Stimulated activated CD4-positive, alpha-beta T cell treated with anti-CD3 and anti-CD28 coated beads, Interleukin-15, amount 100 ng/mL, for 48 hours (primary cell): ENCODE measurements at places on chromosomes 2 and 18.

DNA sequence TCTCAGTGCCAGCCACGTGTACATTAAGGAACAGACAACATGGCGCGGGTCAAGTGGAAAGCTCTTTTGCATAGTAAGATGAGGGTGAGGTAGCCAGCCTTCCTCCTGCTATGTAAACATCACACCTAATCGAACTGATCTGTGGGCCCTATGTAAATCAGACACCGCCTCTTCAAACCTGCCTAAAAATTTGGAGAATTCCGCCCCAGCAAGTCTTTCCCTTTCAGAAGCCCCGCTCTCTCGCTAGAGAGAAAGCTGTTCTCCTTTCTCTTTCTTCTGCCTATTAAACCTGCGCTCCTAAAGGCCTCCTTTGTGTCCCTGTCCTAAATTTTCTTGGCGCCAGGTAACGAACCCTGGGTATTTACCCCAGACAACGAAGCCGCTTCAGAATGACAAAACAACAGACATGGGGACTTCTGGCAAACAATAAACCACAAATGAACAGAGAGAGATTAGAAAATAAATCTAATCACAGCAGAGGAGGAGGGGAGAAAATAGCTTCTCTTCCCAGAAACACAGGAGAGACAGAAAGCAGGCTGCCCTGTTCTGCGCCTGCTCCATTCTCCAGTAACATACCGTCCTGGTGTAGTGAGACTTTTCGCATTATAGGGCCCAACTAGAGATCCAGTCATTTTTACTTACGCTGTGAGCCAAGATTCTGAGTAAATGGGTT lies 31.9 kb upstream of the CYP1B1 start:
- no peak for DNase-seq

DNA sequence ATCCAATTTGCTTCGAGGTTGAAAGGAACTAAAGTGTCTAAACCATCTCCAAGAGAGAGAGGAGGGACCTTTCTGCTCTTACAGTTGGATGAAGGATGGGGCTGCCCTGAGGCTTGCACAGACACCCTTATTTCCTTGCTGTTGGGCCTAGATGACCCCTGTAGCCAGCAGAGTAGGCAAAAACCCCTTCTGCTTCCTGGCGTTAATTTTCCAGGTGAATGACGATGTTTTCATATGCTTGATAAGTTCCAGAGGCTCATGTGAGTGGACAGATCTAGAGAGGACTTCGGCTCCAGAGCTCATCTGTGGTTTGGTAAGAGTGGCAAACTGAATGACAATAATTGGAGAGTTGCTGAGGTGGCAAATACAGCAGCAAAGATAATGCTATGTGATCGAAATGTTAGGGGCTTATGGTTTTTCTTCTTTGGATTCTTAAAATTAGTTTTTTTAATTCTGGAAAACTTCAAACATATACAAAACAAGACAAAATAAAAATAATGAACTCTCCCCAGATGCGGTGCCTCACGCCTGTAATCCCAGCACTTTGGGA lies 98.6 kb upstream of the MAP4K3 start:
- no peak for DNase-seq

GRCh38 chr2:6181926-6182325 lies 489.7 kb downstream of the SOX11 start:
- no peak for DNase-seq

- no peak for DNase-seq
These were observed 51.7 kb downstream of the VIT start for GRCh38 chr2:36748166-36748565.

- DNase-seq: no peak
These were observed 71.0 kb downstream of the GALNT14 start for GRCh38 chr2:31067259-31067658.
